Spleen (tissue), 13 donors: ENCODE measurements at places on chromosomes 13 and 19. TPM values are rescaled to one million over a fixed set of nuclear protein-coding genes. Genes with fewer than 3 reads are reported as not detected.

- no peaks in the 10 kb centered on the region for H3K27me3 ChIP-seq
- no peak overlapping the region for H3K27ac ChIP-seq
- H3K4me1 ChIP-seq, result no peaks in the 10 kb centered on the region
These were observed 82.4 kb downstream of the PIBF1 start for GRCh38 chr13:72864142-72865011.

- H3K27me3 ChIP-seq, result no peaks in the 10 kb centered on the region
- no peaks in the 10 kb centered on the region for H3K4me1 ChIP-seq
- no peak for DNase-seq
- peaks cover 18% of the 10 kb centered on the region for H3K36me3 ChIP-seq
These were observed 64.4 kb downstream of the B3GLCT start for GRCh38 chr13:31264151-31264550.

- no peak for DNase-seq
- H3K4me3 ChIP-seq, result no peak overlapping the region
- H3K27me3 ChIP-seq, result peaks cover 3% of the 10 kb centered on the region
These were observed 14.5 kb downstream of the ERFL start for GRCh38 chr19:41913538-41914423.

- no peaks in the 10 kb centered on the region for H3K4me1 ChIP-seq
- peaks cover 41% of the 10 kb centered on the region for H3K27me3 ChIP-seq
- DNase-seq, result no peak
- no peak overlapping the region for H3K27ac ChIP-seq
These were observed 44.5 kb downstream of the SLC7A9 start for GRCh38 chr19:32824916-32825608.

DNA sequence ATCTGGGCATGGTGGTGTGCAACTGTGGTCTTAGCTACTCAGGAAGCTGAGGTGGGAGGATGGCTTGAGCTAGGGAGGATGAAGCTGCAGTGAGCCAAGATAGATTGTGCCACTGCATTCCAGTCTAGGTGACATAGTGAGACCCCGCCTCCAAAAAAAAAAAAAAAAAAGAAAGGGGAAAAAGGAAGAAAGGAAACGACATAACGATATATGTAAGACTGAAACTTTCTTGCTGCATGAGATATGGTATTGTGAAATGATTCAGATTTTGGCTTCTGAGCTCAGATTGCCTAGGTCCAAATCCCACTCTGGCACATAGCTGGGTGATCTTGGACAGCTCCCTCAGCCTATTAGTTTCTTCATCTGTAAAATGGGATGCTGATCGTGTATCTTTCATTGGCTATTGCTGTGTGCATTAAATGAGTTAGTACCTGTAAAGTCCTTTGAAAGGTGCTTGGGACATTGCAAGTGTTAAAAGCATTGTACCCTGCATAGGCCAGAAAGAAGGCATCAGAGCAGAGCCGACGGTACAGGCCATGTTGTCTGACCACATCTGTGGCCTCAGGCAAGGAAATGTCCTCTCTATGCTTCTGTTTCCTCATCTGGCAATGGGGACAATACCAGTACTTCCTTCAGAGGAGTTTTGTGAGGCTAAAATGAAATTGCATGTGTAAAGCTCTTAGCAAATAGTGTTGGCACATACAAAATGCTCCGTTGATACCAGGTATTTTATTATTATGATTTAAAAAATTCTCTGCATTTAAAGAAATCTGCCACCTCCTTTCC, 32.6 kb upstream of the SLC46A3 start:
- no peak overlapping the region for H3K27ac ChIP-seq
- H3K27me3 ChIP-seq, result no peaks in the 10 kb centered on the region
- no peaks in the 10 kb centered on the region for H3K36me3 ChIP-seq
- no peaks in the 10 kb centered on the region for H3K4me1 ChIP-seq

- no peaks in the 10 kb centered on the region for H3K27me3 ChIP-seq
- H3K27ac ChIP-seq, result no peak overlapping the region
- no peaks in the 10 kb centered on the region for H3K36me3 ChIP-seq
- H3K4me1 ChIP-seq, result no peaks in the 10 kb centered on the region
- no peak overlapping the region for H3K4me3 ChIP-seq
These were observed 11.5 kb upstream of the SPART start for GRCh38 chr13:36357692-36358091.

DNA sequence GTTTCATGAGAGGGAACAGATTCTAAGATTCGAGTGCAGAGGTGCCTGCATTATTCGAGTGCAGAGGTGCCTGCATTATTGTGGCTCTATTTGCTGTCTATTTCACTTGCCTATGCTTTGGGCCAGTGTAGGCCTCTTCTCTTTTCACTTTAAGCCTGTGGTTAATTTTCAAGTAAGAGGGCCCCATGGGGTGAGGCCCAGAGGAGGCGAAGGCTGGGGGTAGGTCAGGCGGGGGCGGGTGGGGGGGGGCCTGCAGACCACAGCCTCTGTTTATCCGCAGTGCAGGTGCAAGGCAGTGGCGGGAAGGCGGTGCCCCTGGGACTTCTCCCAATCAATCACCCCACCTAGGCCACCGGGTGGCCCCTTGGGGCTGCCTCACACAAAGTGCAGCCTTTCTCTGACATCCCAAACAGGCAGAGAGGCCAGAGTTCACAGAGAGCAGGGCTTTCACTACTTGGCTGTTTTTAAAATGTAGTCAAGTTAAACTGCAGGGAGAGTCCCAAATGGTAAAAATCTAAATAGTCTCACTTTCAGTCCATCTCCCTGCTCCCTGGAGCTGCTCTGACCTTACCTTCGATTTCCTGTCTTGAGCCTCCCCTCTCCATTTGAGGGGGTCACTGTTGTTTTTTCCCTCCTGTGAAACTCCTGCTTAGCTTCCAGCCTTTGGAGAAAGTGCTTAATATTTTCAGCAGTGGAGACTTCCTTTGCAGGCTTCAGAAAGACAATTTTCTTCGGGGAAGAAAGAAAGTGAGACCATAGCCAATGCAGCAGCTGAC, 249.0 kb downstream of the DLEU7 start:
- no peaks in the 10 kb centered on the region for H3K36me3 ChIP-seq
- H3K4me3 ChIP-seq, result no peak overlapping the region
- peak; percentile 92 for DNase-seq

- no peak for DNase-seq
- no peak overlapping the region for H3K27ac ChIP-seq
- H3K36me3 ChIP-seq, result no peaks in the 10 kb centered on the region
- H3K4me3 ChIP-seq, result no peak overlapping the region
- no peaks in the 10 kb centered on the region for H3K4me1 ChIP-seq
- H3K27me3 ChIP-seq, result no peaks in the 10 kb centered on the region
These were observed 69.1 kb upstream of the FLT1 start for GRCh38 chr13:28564030-28564429.

DNA sequence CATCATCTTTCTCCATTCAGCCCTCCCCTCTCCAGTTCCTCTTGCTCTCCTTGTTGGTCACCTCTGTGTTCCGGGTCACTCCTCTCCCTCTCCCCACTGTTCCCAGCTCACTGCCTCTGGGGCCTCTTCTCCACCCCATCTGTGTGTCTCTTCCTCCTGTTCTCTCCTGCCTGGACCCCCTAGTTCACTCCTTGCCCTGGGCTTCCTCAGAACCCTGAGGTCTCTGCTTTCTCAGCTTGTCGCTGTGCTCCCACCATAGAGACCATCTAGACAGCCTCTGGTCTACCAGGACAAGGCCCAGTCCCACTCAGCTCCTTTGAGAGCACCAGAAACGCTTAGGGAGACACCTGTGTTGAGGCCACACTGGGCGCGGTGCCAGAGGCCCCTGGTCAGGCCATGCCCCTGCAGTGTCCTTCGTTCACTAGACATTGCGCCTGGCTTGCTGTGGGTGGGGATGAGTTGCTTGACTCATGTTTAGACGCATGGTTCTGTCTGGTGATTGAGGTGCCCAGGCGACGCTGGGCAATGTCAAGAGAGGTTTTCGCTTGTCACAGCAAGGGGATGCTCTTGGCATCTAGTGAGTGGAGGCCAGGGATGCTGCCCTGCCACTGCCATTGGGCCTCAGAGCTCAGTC, 4.8 kb downstream of the LENG9 start:
- H3K27me3 ChIP-seq, result no peaks in the 10 kb centered on the region
- H3K27ac ChIP-seq, result no peak overlapping the region
- H3K4me3 ChIP-seq, result no peak overlapping the region
- peaks cover 89% of the 10 kb centered on the region for H3K36me3 ChIP-seq
- peak; percentile 73 for DNase-seq

DNA sequence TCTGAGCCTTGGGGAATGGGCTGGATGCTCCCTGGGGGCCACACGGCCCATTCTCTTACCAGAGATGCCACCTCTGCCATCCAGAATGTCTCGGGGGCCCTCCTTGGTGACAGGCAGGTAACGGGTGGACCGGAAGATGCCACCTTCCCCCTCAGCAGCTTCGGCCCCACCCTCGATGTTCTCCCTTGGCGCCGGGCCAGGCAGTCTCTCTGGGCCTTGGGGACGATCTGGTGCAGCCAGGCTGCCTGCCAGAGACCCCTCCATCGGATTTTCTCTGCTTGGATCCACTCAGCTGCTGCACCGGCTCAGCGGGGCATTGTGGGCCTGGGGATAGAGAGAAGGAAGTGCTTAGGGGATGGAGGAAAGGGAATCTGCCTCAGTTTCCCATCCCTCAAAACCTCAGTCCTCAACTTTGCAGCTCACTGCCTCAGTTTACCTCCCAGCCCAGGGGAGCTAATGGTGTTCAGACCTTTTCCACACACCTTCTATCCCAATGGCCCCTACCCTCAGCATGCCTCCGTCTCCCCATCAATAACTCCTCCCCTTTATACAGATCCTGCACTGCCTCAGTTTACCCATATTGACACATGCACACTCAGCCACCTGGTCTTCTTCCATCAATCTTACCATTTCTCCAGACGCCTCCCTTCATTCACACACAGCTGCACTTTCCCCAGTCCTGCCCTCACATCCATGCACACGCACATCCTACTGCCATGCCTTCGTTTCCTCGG, 1.5 kb downstream of the WIZ start:
- H3K36me3 ChIP-seq, result peaks cover 8% of the 10 kb centered on the region
- H3K27ac ChIP-seq, result no peak overlapping the region
- DNase-seq, result no peak
- H3K4me1 ChIP-seq, result peaks cover 8% of the 10 kb centered on the region
- no peak overlapping the region for H3K4me3 ChIP-seq

GRCh38 chr13:59133903-59134302, 1029.8 kb downstream of the DIAPH3 start:
- no peaks in the 10 kb centered on the region for H3K27me3 ChIP-seq
- no peaks in the 10 kb centered on the region for H3K36me3 ChIP-seq
- H3K4me3 ChIP-seq, result no peak overlapping the region
- no peak for DNase-seq
- H3K27ac ChIP-seq, result no peak overlapping the region

DNA sequence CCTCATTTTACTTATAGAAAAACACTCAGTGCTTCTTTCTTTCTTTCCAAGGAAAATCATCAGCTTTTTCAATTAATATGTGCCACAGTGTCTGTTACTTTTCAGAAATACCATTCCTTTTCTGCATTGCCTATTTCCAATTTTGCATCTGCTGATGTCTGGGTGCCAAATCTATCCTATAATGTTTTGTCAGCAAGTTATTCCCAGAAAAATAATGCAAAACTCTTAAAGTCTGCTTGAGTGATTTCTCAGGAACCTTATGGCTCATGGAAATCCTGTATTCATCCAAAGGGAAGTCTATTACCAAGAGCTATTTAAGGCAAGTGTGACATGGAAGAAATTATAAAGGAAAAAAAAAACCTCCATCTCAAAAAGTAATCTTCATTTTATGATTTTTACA, 224.4 kb downstream of the FGF14 start:
- no peak overlapping the region for H3K4me3 ChIP-seq
- no peaks in the 10 kb centered on the region for H3K4me1 ChIP-seq
- H3K36me3 ChIP-seq, result no peaks in the 10 kb centered on the region
- no peak overlapping the region for H3K27ac ChIP-seq
- H3K27me3 ChIP-seq, result no peaks in the 10 kb centered on the region
- DNase-seq, result no peak

- no peak overlapping the region for H3K4me3 ChIP-seq
- no peak overlapping the region for H3K27ac ChIP-seq
- H3K27me3 ChIP-seq, result no peaks in the 10 kb centered on the region
- no peaks in the 10 kb centered on the region for H3K4me1 ChIP-seq
These were observed 214.9 kb downstream of the KLF5 start for GRCh38 chr13:73273745-73274144.

- no peak overlapping the region for H3K27ac ChIP-seq
- H3K36me3 ChIP-seq, result no peaks in the 10 kb centered on the region
- H3K27me3 ChIP-seq, result no peaks in the 10 kb centered on the region
- no peak for DNase-seq
- H3K4me1 ChIP-seq, result peaks cover 7% of the 10 kb centered on the region
These were observed 371.3 kb downstream of the COG6 start for GRCh38 chr13:40026741-40027140.

- H3K4me1 ChIP-seq, result no peaks in the 10 kb centered on the region
- peak overlapping the region; percentile 48 for H3K27ac ChIP-seq
- H3K4me3 ChIP-seq, result peak overlapping the region; percentile 98
- H3K27me3 ChIP-seq, result peaks cover 9% of the 10 kb centered on the region
These were observed 7.7 kb upstream of the NFIC start for GRCh38 chr19:3358689-3359014.

GRCh38 chr13:40179445-40180281, 486.8 kb downstream of the FOXO1 start:
- H3K4me1 ChIP-seq, result no peaks in the 10 kb centered on the region
- DNase-seq, result no peak

DNA sequence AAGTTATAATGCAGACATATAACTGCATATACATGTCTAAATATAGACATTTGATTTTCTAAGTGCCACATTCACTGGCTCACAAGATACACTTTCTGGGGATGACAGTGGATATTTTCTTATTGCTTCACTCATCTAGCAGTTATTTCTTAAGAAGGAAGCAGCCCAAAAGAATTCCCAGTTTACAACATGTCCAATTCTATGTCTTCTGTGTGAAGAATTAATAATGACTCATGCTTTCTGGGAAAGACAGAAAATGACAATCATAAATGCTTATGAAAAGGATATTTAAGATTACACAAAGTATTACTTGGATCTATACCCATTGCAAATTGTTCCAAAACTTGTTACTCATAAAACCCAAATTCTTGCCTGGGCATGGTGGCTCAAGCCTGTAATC, 543.4 kb downstream of the SUCLA2 start:
- no peaks in the 10 kb centered on the region for H3K27me3 ChIP-seq
- no peak for DNase-seq
- H3K27ac ChIP-seq, result no peak overlapping the region
- no peaks in the 10 kb centered on the region for H3K36me3 ChIP-seq
- no peaks in the 10 kb centered on the region for H3K4me1 ChIP-seq
- H3K4me3 ChIP-seq, result no peak overlapping the region

Gene NLRP4
- total RNA-seq, result 0.07 TPM

Gene FPR1
- total RNA-seq, result 144 TPM

Gene TBXA2R
- total RNA-seq, result 13.1 TPM

Gene ONECUT3
- not detected for total RNA-seq

Gene IQCN
- 8.6 TPM for total RNA-seq

Gene TMEM143
- 12.5 TPM for total RNA-seq

Gene SUGT1
- total RNA-seq, result 28.3 TPM

Gene EPSTI1
- 21.4 TPM for total RNA-seq

Gene NLRP5
- not detected for total RNA-seq

Gene FPR2
- total RNA-seq, result 88.0 TPM

Gene IGFL3
- total RNA-seq, result not detected

Gene SOHLH2
- total RNA-seq, result not detected
